Activated T-cell treated with anti-CD3 and anti-CD28 coated beads, Interleukin-2, amount 50 U/mL, for 72 hours (primary cell): ENCODE measurements at places on chromosomes 7 and 10.

DNA sequence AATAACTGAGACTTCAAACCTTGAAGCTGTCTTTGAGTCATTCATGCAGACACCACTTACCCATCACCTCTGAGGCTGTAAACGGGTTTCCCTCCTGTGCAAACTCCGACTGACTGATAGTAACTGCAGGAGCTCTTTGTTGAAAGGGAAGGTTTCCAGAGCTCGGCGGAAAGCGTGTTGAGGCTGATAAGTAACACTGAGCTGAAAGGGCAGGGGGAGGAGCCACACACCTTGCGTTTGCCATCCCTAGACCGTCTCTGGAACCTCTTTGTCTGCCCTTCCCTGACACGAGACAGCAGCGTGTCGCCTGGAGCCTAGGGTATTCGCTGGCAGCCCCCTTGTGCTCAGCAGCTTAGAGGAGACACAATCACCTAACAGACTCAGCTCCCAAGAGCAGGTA lies 134.0 kb downstream of the PAXIP1 start:
- no peak for DNase-seq

GRCh38 chr10:58698777-58699356 lies 186.2 kb downstream of the BICC1 start:
- no peak for DNase-seq

DNA sequence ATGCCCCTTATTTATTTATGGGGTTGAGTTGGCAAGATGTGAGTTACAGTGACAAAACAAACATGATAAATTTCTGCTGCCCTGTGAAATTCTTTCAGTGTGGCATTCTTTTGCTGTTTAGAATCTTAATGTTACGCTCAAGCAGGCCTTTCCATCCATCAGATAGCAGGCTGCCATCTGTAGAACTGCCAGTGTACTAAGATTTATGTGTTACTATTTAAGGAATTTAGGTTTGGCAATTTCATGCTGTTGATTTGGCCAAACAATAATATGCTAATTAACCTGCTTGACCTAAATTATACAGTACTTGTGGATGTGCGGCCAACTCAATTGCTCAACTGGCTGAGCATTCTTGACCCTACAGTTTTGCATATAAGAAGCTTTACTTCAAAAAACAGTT lies 477.7 kb upstream of the TPK1 start:
- DNase-seq = no peak

DNA sequence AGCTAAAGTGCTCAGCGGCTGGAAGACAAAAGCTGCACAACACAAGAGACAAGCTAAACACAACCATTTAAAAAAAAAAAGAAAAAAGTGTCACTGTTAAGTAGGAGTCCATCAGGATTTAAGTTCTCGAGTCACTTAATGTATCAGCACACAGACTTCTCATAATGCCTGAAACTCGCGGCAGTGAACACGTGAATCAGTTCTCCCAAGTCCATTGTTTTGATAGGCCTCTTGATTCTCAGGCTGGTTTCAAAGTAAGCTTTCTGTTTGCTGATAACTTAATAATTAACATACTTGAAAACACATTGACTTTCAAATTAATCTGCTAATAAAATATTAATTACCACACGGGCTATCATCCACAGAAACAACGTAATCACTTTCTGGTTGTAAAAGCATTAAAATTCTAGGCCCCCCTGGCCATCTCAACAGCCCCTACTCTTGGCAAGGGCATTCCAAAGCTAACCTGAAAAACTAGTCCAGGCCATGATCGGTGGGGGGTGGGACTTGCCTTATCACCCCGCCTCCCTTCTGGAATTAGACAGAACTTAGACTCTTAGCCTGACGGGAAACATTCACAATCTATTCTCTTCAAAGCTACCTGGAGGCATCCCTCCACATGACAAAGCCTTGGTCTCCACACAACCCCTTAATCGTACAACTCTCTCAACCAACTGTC lies 129.0 kb downstream of the DIP2C start:
- no peak for DNase-seq

DNA sequence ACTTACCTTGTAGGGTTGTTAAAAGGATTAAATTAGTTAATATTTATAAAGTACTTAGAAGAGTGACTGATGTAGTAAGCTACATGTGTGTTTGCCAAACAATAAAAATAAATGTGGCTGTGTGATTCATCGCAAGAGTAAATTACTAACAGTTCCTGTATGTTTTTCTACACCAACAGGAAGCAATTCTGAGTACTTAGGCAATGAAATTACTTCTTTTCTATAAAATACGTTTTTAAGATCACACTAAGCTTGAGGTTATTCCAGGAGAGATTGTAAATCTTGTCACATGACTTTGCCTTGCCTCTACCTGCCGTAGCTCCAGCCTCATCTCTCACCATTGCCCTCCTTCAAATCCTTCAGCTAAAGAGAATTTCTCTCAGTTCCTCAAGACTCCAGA lies 18.1 kb upstream of the GSTK1 start:
- no peak for DNase-seq

GRCh38 chr10:16437540-16437894 lies 707 bp downstream of the PTER start:
- DNase-seq = no peak

DNA sequence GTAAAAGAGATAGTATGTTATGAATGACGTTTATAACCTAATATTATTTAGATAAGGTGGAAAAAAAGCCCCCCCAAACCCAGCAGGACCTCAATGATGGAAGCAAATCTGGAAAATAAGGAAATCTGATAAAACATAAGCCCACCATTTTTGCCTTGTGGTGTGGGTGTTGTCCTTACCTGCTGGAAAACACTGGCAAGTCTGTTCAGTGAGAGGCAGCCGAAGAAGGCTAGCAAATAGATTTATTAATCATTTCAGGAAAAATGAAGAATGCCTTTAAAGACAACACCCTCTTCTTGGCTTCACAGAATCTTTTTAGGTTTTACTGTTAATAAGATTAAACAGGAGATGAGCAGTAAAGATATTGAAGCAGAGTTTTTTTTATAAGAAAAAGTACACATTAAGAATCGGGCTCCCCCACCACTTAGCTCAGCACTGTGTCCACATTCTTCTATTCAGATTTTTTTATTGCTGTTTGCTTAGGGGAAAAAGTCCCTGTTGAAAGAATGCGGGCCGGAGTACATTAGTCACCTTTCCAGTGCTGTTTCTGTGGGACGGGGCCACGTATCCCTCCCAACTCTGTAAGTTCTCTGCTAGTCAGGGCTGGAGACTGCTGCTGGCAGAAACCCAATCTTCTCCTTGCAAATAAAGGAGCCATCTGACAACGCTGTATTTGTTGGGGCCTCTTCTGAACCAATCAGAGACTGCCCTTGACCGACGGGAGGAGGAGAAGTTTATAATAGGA lies 104.1 kb downstream of the EVX1 start:
- DNase-seq = no peak

DNA sequence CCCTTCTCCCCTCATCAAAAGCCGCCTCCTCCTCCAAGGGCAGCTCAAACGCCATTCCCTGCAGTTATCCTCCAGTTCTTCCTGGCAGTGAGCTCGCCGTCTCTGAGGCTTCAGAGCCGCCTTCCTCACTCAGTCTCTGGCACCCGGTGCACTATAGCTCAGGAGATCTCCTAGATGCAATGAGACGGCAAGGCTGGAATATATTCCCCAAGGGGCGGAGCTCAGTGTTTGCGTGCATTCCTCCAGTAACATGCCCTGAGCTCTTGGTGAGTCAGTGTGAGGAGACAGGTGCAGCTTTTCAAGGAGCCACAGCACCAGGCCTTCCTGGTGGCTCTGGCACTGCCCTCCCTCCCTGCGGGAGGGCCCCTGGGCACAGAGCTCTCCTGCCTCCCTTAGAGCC lies 512.6 kb upstream of the FOXK1 start:
- no peak for DNase-seq

DNA sequence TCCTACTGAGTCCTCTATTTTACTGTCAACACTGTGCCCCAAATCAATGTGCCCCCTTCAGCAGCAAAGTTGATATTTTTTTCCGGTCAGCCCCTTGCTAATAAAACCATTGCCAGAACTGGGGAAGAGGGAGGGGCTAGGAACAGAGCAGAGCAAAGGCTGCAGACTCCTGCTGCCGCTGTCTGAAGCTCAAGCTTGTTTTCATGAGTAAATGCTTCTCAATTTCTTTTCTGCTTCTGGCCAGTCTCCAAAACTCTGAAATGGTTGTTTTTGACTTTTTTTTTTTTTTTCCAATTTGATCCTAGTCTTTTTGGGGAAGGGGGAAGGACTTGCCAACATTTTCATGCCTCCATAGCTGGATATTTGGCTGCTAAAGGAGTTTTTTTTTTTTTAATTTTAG lies 26.7 kb upstream of the PROSER2 start:
- no peak for DNase-seq

GRCh38 chr7:125773113-125773785 lies 843.6 kb upstream of the POT1 start:
- DNase-seq = no peak

DNA sequence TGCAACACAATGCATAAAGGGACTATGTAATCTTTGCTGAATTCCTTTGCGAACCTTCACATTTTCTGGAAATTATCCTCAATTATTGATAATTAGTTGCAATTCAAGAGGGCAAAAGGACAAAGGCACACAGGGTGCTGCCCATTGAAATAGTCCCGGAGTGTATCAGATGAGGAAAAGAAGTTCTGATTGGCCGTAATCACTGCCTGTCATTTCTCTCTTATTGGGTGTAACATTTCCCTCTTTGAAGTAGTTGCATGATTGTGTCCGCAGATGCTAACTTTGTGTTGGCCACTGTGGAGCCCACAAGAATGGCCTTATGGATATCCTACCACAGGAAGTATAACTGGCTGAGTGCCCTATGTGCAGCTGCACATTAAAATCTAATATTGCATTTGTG lies 35.1 kb upstream of the TAS2R16 start:
- no peak for DNase-seq

DNA sequence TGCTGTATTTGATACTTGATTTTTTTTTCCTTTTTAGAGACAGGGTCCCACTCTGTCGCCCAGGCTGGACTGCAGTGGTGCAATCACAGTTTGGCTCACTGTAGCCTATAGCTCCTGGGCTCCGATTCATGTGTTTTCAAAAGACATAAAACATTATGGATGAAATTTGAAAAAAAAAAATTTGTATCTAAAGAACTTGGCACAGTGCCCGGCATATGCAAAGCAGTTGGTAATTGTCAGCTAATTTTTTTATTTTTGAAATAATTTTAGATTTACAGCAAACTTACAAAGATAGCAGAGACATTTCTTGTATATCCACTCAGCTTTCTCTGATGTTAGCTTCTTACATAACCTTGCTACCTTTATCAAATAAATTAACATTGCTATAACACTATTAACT lies 20.3 kb upstream of the SAMD8 start:
- no peak for DNase-seq

DNA sequence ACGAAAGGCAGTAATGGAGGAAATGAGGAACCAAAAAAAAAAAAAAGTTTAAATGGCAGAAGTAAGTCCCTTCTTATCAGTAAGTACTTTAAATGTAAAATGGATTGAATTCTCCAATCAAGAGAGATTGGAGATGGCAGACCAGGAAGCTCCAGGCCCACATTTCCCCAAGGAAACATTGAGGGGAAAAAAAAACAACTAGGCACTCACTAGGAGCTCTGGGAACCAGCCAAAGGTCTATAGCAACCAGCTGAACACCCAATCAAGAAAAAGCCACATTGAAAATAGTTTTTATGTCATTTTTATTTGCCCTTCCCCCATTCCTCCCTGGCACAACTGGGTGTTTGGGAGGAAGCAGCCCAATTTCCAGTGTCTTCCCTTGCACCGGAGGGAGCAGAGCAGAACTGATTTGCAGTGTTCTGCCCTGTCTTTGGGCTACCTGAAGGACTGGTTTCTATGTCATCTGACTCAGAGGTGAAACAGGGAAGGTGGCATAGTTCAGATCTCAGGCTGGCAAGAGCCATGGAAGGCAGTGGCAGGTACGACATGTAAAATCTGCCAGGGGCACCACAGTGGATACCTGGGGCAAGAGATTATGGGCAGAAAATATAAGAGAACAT lies 121.9 kb downstream of the SMURF1 start:
- no peak for DNase-seq

DNA sequence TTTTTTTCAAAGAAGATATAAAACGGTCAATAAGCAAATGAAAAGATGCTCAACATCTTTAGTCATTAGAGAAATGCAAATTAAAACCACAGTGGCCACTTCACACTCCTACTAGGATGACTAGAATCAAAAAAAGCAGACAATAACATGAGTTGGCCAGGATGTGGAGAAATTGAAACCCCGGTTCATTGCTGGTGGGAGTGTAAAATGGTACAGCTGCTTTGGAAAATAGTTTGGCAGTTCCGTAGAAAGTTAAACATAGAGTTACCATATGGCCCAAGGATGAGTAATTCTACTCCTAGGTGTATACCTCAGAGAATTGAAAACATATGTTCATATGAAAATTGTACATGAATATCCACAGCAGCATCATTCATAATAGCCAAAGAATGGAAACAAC lies 573.3 kb downstream of the GALNT17 start:
- DNase-seq = no peak

DNA sequence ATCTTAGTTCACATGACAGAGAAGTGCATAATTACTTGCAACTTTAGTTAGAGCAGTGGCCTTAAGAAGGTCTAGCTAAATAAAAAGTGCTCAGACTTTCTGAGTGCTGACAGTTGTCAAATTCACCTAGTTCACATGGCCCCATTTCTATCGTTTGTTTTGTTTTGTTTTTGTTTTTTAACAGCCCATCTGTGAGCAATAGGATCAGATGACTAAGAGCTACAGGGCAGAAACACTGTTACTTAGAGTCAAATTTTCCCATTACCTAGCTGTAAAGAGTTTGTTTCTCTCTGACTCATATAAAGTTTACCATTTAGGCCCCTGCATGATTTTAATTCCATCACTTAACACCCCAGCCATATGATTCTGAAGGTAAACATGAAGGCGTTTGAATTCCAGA lies 18.8 kb downstream of the CAV1 start:
- DNase-seq = no peak

DNA sequence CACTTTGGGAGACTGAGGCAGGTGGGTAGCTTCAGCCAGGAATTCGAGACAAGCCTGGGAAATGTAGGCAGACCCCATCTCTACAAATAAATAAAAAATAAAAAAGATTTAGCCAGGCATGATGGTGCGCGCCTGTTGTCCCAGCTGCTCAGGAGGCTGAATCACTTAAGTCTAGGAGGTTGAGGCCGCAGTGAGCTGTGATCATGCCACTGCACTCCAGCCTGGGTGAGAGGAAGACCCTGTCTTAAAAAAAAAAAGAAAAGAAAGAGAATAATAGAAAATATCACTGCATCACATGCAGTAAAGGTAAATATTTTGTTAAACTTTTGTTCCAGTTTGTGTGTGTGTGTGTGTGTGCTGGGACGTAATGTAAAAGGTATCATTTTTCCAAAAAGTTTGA lies 3.0 kb downstream of the STRIP2 start:
- DNase-seq = no peak
